Upper lobe of right lung (tissue), 1 donor: ENCODE measurements at places on chromosomes 4 and X. TPM values are rescaled to one million over a fixed set of nuclear protein-coding genes. Genes with fewer than 3 reads are reported as not detected.

Gene POF1B
- total RNA-seq: 3.4 TPM

- H3K27ac ChIP-seq: peak overlapping the region; percentile 39
- peaks cover 5% of the 10 kb centered on the region for H3K4me1 ChIP-seq
- no peaks in the 10 kb centered on the region for H3K27me3 ChIP-seq
- H3K4me3 ChIP-seq: peak overlapping the region; percentile 38
- peak; percentile 81 for DNase-seq
Measured at GRCh38 chr4:159048166-159048886, 54.6 kb upstream of the RAPGEF2 start.

Gene FAT4
- total RNA-seq: 17.9 TPM

- peaks cover 30% of the 10 kb centered on the region for H3K4me1 ChIP-seq
- H3K27me3 ChIP-seq: no peaks in the 10 kb centered on the region
- H3K27ac ChIP-seq: peak overlapping the region; percentile 88
- no peak for DNase-seq
- H3K4me3 ChIP-seq: peak overlapping the region; percentile 52
Measured at GRCh38 chr4:139734201-139734874, 68.7 kb downstream of the MGST2 start.

- no peak overlapping the region for H3K4me3 ChIP-seq
- peaks cover 9% of the 10 kb centered on the region for H3K4me1 ChIP-seq
- H3K27ac ChIP-seq: no peak overlapping the region
- no peak for DNase-seq
Measured at GRCh38 chr4:38364383-38364963, 299.5 kb upstream of the KLF3 start.

- no peak overlapping the region for H3K4me3 ChIP-seq
- H3K36me3 ChIP-seq: no peaks in the 10 kb centered on the region
- peak overlapping the region; percentile 69 for H3K27ac ChIP-seq
- DNase-seq: no peak
Measured at GRCh38 chrX:2705046-2705832, 14.1 kb downstream of the CD99 start.

Gene COX7B2
- total RNA-seq: not detected

DNA sequence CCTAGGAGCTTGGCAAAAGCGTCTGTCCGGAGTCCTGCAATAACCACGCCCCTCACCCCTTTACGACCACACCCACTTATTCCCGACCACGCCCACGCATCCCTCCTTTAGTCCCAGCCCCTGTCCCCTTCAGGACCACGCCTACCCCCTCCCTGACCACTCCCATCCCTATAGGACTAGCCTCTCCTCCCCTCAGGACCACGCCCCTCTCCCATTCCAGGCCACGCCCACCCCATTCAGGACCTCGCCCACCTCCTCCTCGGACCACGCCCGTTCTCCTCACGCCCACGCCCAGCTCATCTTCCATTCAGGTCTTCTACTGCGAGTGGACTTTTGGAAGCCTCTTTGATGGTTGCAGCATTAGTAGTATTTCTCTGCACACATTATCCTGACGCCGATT is 131.2 kb upstream of the STX18 start:
- no peak overlapping the region for H3K27ac ChIP-seq
- H3K36me3 ChIP-seq: no peaks in the 10 kb centered on the region
- no peak for DNase-seq
- no peaks in the 10 kb centered on the region for H3K4me1 ChIP-seq
- no peak overlapping the region for H3K4me3 ChIP-seq

- H3K36me3 ChIP-seq: no peaks in the 10 kb centered on the region
- no peak overlapping the region for H3K27ac ChIP-seq
Measured at GRCh38 chrX:143964549-143964948, 80.7 kb downstream of the UBE2NL start.

GRCh38 chr4:57064120-57064519 is 46.1 kb downstream of the IGFBP7 start:
- H3K4me3 ChIP-seq: no peak overlapping the region
- H3K4me1 ChIP-seq: peaks cover 35% of the 10 kb centered on the region
- no peaks in the 10 kb centered on the region for H3K36me3 ChIP-seq
- no peak for DNase-seq
- H3K27me3 ChIP-seq: no peaks in the 10 kb centered on the region

DNA sequence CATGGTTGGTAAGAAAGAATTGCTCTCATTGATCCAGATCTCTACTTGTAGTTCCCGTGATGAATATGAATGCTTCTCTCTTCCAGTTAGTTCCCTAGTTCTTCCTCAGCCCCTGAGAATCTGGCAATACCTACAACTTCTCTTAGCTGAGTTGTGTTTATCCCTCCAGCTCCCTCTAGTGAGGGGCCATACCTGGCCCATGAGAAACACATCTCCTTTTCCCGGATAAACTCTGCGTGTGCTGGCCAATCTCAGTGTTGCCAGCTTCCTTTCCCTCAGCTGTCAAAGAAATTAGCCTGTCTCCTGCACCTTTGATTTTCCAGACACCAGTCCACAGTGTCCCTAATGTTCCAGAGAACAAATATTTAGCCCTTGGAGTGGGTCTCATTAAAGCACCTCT is 5.7 kb downstream of the CBLL2 start:
- H3K27ac ChIP-seq: no peak overlapping the region
- no peaks in the 10 kb centered on the region for H3K4me1 ChIP-seq
- H3K27me3 ChIP-seq: no peaks in the 10 kb centered on the region
- no peak overlapping the region for H3K4me3 ChIP-seq
- no peaks in the 10 kb centered on the region for H3K36me3 ChIP-seq

DNA sequence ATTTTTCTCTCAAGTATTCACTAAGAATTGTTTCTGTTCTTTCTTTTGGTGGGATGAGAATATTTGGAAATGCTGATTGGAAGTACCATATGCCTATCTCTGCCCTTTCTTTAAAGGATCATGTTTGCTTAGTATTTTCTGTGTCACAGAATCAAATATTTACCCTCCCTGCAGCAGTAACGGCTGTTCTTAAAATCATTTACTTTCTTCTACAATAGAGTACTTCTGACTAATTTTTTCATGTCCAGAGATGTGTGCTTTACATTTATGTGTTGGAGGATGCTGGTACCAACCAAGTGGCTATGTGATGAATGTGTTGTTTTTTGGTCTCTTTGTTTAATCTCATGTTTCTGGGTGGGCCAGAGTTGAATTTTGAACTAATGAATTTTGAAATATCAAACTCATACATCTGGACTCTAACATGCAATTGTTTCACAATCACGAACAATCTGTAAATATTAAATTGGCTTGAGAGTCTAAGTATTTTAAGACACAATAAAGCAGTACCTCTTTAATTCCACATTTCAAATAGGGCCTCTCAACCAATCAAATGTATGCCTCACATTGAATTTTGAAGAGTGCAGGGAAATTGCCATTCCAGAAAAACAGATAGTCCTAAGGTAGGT is 59.4 kb upstream of the ARSJ start:
- H3K4me1 ChIP-seq: peaks cover 10% of the 10 kb centered on the region
- DNase-seq: no peak
- no peaks in the 10 kb centered on the region for H3K27me3 ChIP-seq
- H3K27ac ChIP-seq: no peak overlapping the region

- no peak overlapping the region for H3K4me3 ChIP-seq
- no peaks in the 10 kb centered on the region for H3K27me3 ChIP-seq
- H3K4me1 ChIP-seq: no peaks in the 10 kb centered on the region
Measured at GRCh38 chr4:147638942-147639341, 21.7 kb downstream of the TMEM184C start.

DNA sequence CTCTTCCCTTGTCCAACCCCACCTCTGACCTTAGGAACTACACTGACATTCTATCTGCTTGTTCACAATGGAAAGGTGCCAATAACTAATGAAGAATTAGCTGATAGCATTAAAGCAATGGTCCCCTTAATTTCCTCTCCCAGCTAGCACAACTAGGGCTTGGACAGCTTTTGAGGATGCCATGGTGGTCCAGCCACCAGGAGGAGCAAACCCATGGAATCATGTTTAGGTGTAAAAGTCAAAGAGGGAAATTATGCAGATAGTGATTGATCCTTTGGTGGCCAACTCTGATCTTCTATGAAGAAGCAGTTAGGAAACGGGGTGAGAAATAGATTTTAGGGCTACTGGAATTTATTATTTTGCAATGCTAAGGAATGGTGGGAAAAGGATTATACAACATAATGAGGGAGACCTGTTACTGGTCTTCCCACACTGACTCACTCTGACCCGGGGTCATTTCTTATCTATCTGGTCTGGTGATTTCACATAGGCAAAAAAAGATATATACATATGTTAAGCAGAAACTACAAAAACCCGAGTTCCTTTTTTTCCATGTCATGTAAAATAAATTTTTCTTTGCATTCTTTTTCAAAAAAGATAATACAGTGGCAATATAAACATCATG is 45.8 kb upstream of the FBXW7 start:
- H3K36me3 ChIP-seq: no peaks in the 10 kb centered on the region
- no peaks in the 10 kb centered on the region for H3K27me3 ChIP-seq
- no peaks in the 10 kb centered on the region for H3K4me1 ChIP-seq
- H3K27ac ChIP-seq: no peak overlapping the region
- H3K4me3 ChIP-seq: no peak overlapping the region

GRCh38 chr4:60930866-60931265 is 269.3 kb upstream of the ADGRL3 start:
- no peaks in the 10 kb centered on the region for H3K27me3 ChIP-seq
- H3K4me1 ChIP-seq: no peaks in the 10 kb centered on the region
- no peaks in the 10 kb centered on the region for H3K36me3 ChIP-seq
- no peak overlapping the region for H3K4me3 ChIP-seq

DNA sequence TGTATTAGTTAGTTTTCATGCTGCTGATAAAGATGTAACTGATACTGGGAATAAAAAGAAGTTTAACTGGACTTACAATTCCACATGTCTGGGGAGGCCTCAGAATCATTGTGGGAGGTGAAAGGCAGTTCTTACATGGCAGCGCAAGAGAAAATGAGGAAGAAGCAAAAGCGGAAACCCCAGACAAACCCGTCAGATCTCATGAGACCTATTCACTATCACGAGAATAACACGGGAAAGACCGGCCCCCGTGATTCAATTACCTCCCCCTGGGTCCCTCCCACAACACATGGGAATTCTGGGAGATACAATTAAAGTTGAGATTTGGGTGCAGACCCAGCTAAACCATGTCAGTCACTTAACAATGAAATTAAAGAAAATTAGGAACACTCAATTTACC is 499.1 kb downstream of the FSTL5 start:
- H3K4me3 ChIP-seq: no peak overlapping the region
- no peaks in the 10 kb centered on the region for H3K36me3 ChIP-seq
- no peak overlapping the region for H3K27ac ChIP-seq
- DNase-seq: no peak

GRCh38 chr4:80239480-80240150 is 26.8 kb upstream of the FGF5 start:
- no peaks in the 10 kb centered on the region for H3K36me3 ChIP-seq
- no peak overlapping the region for H3K4me3 ChIP-seq

Gene ARSH
- total RNA-seq: not detected

Gene PRDX4
- total RNA-seq: 37.7 TPM

DNA sequence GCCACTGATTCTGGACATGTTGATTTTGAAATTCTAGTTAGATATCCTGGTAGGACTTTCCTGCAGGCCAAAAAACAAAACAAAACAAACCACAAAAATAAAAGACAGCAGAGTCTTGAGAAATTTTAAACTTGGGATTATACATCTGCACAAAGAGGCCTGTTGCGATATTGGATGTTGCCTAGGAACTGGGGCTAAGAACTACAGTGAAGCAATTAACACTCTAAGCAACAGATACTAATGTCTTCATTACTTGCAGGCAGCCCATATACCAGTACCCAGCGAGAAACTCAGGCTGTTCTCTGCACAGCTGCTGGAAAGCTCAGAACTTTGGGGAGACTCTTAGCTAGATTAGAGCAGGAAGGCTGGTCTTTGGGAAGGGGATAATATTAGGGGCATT is 69.1 kb upstream of the SCOC start:
- H3K36me3 ChIP-seq: no peaks in the 10 kb centered on the region
- H3K4me3 ChIP-seq: no peak overlapping the region
- DNase-seq: no peak
- no peaks in the 10 kb centered on the region for H3K27me3 ChIP-seq
- no peak overlapping the region for H3K27ac ChIP-seq

- H3K4me1 ChIP-seq: no peaks in the 10 kb centered on the region
- no peak overlapping the region for H3K27ac ChIP-seq
- peaks cover 67% of the 10 kb centered on the region for H3K36me3 ChIP-seq
- no peak overlapping the region for H3K4me3 ChIP-seq
Measured at GRCh38 chrX:71298119-71298518, 3.4 kb upstream of the ITGB1BP2 start.

DNA sequence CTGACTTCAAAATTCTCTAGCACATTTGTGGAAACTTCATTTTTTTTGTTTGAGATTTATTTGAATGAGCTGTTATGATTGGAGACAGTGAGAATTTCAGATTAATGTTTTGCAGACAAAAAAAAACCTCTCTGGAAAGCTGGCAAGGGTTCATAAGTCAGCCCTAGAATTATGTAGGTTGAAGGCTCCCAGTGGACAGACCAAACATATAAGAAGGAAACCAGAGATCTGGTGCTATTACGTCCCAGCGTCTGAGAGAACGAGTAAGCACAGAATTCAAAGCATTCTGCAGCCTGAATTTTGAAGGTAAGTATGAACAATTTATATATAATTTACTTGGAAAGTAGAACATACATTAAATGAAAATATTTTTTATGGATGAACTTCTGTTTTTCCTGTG is at the start of gene AGTR2:
AGTR2 (plus strand) TSS at position 234 of the 400 bp plus-strand sequence. CDS start 1,537 bp downstream, outside the sequence.
- peak within 1 kb of the TSS; percentile 8 for H3K4me3 ChIP-seq
- H3K36me3 ChIP-seq: no peaks in the 10 kb centered on the region
- H3K27ac ChIP-seq: no peak within 1 kb of the TSS
- H3K27me3 ChIP-seq: no peaks in the 10 kb centered on the region
- no peak for DNase-seq
- H3K4me1 ChIP-seq: no peaks in the 10 kb centered on the region

GRCh38 chrX:71997320-71997719 is 86.7 kb downstream of the NHSL2 start:
- H3K4me3 ChIP-seq: no peak overlapping the region
- no peaks in the 10 kb centered on the region for H3K27me3 ChIP-seq
- H3K36me3 ChIP-seq: no peaks in the 10 kb centered on the region
- no peaks in the 10 kb centered on the region for H3K4me1 ChIP-seq
- DNase-seq: no peak

Gene RS1
- 4.7 TPM for total RNA-seq

GRCh38 chr4:52111995-52112394 is 60.9 kb downstream of the SPATA18 start:
- no peak for DNase-seq
- H3K27me3 ChIP-seq: no peaks in the 10 kb centered on the region
- no peak overlapping the region for H3K27ac ChIP-seq
- H3K36me3 ChIP-seq: no peaks in the 10 kb centered on the region
- H3K4me3 ChIP-seq: no peak overlapping the region
- H3K4me1 ChIP-seq: no peaks in the 10 kb centered on the region

DNA sequence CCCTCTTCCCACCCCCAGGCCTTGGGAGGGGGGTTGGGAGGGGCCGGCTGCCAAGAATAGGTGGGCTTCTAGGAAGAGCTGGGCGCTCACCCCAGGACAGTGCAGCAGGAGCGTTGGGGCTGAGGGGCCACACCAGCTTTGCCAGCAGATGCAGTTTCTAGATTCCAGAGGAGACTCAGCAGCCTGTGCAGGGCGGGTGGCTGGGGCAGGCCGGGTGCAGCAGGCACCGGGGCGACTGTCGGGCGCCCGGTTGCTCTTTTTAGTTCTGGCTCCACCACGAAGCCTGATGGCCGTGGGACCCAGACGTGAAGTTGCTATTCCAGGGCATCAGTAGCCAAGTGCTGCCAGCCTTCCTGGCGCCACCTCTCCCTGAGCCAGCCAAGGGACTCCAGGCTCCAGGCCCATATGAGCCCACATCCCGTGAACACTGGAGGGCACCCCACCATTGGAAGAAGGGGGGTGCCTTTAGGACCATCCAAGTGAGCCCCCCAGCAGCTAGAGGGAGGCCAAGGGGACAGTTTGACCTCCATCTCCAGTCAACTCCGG is 5.8 kb downstream of the SSR4 start:
- H3K36me3 ChIP-seq: no peaks in the 10 kb centered on the region
- H3K27me3 ChIP-seq: no peaks in the 10 kb centered on the region
- DNase-seq: no peak
- no peak overlapping the region for H3K4me3 ChIP-seq

Gene RAB33A
- total RNA-seq: 0.75 TPM

Gene CLNK
- total RNA-seq: 0.35 TPM
